ENCODE measurements at places on chromosomes 3 and 15. TPM values are rescaled to one million over a fixed set of nuclear protein-coding genes. Genes with fewer than 3 reads are reported as not detected.

GUCA1C gene
- not detected for total RNA-seq

PARP9 gene
- 13.3 TPM for total RNA-seq

CTXN2 gene
- total RNA-seq = not detected

MPI gene
- total RNA-seq = 63.2 TPM

IGSF11 gene
- total RNA-seq = not detected

CLDN18 gene
- not detected for total RNA-seq

CX3CR1 gene
- under 0.01 TPM for total RNA-seq

CCDC54 gene
- not detected for total RNA-seq

RARRES1 gene
- 0.59 TPM for total RNA-seq

TMEM207 gene
- not detected for total RNA-seq

ZPLD1 gene
- total RNA-seq = not detected

ZNF501 gene
- total RNA-seq = 4.3 TPM

RPUSD2 gene
- total RNA-seq = 12.3 TPM

ZCWPW2 gene
- not detected for total RNA-seq

STAC gene
- total RNA-seq = 0.37 TPM

Data from subcutaneous preadipocyte (primary cell).